Hippocampal formation (tissue), 2 donors: ENCODE measurements at places on chromosomes 2 and 18.

GRCh38 chr2:239832490-239833268 lies 192.5 kb downstream of the NDUFA10 start:
- DNase-seq: no peak

DNA sequence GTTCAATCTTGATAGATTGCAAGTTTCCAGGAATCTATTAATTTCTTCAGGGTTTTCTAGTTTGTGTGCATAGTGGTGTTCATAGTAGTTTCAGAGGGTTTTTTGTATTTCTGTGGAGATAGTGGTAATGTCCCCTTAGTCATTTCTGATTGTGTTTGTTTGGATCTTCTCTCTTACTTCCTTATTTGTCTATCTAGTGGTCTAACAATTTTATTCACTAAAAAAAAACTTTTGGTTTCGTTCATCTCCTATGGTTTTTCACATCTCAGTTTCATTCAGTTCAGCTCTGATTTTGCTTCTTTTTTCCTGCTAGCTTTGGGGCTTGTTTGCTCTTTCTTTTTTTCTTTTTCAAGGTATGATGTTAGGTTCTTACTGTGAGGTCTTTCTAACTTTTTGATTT lies 94.5 kb downstream of the SNTG2 start:
- no peak for DNase-seq

GRCh38 chr18:22546905-22547570 lies 129.3 kb upstream of the CTAGE1 start:
- no peak for DNase-seq

- DNase-seq: no peak
Measured at GRCh38 chr18:37332628-37333420, 232.8 kb downstream of the CELF4 start.

- no peak for DNase-seq
Measured at GRCh38 chr2:8285081-8285480, 396.8 kb upstream of the ID2 start.

GRCh38 chr18:53997064-53997463 lies 227.4 kb downstream of the MBD2 start:
- no peak for DNase-seq

- DNase-seq: no peak
Measured at GRCh38 chr2:209391776-209392401, 32.0 kb upstream of the MAP2 start.

DNA sequence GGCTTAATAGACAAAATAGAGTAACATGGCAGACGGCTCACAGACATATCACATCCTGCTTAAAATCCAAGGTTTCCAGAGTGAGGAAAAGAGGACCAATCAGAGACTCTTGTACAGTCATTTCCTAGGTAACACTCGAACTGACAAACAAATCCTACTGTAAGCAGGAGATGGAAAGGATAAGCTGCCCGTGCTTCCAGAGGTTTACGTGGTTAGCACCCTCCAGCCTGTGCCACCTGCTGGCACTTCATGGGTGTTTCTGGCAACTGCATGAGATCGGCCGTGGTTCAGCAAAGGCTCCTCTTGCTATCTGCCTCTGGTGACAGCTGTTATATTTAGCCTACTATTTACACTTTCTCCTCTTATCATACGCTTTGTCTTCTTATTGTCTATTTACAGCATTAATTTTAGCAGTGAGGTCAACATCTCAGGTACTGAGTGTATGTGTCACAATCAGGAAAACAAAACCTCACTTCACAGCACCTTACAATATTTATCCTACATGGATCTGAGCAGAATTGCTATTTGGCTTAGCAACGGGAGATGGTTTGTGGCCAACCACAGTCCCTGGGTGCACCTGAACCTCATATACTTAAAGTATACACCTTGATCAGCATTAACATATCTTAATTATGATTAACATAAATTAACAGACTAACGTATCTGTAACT lies 226.9 kb downstream of the TMEM163 start:
- DNase-seq: no peak
